Cortex of kidney (tissue), 1 donor: ENCODE measurements at places on chromosomes 4 and X.

GRCh38 chrX:85993539-85994197 lies 53.7 kb downstream of the CHM start:
- no peak for DNase-seq

- no peak for DNase-seq
These were observed 7.8 kb upstream of the WDR1 start for GRCh38 chr4:10124167-10124930.

GRCh38 chr4:48470137-48470536 lies 13.0 kb upstream of the SLC10A4 start:
- no peak for DNase-seq

DNA sequence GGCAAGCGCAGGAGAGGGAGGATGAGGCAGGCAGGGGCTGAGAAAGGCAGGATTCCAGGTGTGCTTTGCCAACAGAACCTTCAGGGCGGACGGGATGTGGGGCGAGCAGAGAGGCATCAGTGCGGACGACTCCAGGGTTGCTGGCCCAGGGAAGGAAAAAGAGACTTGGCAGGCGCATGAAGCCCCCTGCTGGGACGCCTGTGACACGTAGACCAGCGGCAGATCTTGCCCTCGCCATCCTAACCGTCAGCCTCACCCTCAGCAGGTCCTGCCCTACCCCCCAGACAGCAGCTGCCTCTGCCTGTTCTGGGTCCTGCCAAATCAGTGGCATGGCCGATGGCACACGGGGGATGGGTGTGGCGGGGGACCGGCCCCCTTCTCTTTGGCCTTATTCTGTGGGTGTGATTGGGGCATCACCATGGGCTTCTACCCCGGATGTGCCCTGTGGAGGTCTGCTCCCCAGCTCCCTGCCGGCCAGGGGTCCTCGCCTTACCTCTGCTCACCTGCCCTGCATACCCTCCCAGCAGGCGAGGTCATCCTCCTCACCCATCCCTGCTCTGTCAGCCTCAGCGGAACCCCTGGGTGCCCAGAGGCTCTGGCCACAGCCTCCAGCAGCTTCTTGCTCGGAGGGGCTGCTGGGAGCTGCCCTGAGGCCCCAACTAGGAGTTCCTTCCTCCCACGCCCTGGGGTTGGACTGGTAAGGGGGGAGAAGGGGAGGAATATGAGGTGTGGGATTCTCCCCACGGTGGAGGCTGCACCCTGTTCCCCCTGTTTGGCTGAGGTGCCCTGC lies 2.9 kb upstream of the SH3BP2 start:
- no peak for DNase-seq

GRCh38 chr4:75634281-75634680 lies 4.0 kb upstream of the CDKL2 start:
- no peak for DNase-seq

DNA sequence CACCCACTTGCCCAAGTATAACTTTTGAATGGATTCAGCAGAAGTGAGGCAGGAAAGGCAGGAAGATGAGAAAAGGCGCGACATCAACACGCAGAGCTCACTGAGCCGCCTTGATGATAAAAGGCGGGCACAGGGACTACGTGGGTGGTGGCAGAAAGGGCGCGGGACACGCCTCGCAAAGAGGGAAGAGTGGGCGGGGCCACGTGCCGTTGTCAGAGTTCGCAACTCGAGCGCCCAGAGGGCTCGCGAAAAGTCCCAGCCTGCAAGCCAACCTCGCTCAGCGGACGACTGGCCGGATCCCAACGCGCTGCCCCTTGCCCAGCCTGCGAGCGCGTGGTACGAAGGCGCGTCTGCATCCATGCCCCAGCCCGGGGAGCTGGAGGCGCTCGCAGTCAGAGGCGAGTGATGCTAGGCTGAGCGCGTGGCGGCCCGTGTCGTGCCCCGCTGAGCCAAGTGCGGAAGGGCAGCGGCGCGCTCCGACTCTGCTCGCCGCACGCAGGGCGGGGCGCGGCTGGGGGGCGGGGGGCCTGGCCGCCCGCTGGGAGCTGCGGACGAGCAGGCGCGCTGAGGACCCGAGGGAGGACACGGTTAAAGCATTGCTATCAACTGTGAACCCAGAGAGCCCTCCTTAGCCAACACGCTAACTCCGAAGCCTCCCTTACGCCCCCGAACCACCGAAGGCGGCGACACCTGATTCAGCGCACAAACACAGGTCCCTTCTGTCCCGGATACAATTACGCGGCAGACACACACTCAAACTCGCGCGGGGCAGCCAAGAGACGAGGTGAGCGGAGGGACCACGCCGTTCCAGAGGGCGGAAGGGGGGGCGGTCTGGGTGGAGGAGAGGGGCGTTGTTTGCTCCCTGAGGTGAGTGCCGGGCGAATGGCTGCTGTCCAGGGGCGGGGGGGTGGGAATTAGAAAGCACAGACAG lies at the start of gene UGT8:
TSS of gene UGT8 (plus strand) at position 617 of the 931 bp plus-strand sequence. CDS start 24,074 bp downstream, outside the sequence.
- DNase-seq = no peak

DNA sequence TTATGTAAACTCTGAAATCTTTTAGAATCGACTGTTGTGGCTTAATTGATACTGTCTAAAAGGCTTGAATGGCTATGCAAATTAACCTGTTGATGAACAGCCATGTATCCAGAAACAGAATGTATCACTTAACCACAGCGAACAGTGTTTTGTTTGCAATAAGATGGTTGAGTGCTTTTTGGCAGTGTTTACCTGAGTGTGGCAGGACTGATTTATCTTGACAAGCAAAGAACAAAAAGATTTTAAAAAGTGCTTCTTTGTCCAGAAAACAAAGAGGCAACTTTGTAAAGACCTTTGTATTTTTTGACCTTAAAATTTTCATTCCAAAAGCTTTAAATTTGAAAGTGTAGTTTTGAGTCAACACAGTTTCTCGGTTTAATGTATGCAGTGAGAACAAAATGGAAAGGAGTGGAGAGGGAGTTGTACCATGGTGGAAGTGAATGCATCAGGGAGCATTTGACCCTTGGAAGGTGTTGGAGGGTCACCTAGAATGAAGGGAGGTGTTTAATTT lies 18.0 kb downstream of the ARHGAP10 start:
- no peak for DNase-seq

DNA sequence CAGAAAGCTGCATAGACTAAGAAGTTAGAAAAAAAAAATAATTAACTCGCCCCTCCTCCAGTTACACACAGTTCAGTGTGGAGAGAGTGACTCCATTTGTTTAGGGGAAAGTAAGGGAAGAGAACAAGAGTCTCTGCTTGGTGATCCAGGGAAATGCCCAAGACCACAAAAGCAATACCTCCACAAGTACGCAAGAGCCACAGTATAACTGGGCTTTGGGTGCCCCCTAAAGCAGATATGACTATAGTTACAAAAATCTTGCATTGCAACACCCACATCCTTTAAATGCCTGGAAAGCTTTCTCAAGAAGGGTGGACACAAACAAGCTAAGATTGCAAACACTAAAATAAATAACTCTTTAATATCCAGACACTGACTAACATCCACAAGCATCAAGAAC lies 164.2 kb upstream of the NRK start:
- no peak for DNase-seq

GRCh38 chr4:174275101-174275500 lies 8.4 kb downstream of the FBXO8 start:
- DNase-seq = no peak

- DNase-seq = no peak
These were observed 123.5 kb downstream of the IL15 start for GRCh38 chr4:141759796-141760425.

DNA sequence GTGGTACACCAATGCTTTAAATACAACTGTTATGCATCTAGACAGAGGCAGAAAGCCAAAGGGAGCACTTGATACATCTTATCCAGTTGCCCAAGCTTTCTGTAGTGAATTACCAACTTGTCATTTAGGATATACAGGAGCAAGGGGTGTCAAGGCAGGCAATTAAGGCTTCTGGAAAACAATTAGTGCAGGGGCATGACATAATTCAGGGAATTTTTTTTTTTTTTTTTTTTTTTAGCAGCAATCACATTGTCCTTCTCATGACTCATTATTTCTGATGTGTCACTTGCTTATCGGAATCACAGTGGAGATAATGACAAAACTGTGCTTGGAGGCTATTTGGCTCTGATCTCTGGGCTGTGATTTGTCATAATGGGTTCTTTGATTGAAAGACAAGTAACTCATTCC lies 259.5 kb downstream of the ARHGAP24 start:
- no peak for DNase-seq

- DNase-seq = peak; percentile 6
These were observed at the start of gene NKAP for GRCh38 chrX:119943185-119943988. Gene NKAP (minus strand): TSS chrX:119943751. CDS start chrX:119943605, 146 bp downstream.

DNA sequence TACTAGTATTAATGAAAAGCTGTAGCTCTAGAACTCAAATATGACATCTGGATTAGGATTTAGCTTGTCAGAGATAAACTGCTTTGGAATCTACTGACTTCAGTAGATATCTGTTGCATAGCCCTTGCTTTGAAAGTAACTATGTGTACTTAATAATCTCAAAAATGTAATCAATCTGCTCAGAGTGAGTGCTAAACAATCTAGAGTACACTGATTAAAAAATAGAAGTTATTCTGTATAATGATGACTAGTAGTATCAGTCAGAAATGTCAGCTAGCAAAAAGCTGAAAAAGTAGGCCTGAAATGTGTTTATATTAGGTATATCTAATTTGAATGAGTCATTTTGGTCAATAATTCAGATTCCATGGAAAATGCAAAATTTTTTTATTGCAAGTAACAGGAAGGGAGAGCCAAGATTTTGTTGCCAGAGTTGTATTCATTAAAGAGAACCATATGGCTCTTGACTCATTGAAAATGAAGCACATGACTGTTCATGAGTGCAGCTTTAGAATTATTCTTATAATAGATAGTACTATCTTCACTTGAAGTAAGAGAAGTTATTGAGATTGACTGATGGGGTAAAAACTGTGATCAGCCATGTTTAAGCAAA lies 20.0 kb downstream of the CLCN3 start:
- no peak for DNase-seq
